DMS53 (cell line): ENCODE measurements at places on chromosomes 16 and 17.
A peak's percentile ranks its signal among the peaks of the same experiment; 100 is the strongest.

DNA sequence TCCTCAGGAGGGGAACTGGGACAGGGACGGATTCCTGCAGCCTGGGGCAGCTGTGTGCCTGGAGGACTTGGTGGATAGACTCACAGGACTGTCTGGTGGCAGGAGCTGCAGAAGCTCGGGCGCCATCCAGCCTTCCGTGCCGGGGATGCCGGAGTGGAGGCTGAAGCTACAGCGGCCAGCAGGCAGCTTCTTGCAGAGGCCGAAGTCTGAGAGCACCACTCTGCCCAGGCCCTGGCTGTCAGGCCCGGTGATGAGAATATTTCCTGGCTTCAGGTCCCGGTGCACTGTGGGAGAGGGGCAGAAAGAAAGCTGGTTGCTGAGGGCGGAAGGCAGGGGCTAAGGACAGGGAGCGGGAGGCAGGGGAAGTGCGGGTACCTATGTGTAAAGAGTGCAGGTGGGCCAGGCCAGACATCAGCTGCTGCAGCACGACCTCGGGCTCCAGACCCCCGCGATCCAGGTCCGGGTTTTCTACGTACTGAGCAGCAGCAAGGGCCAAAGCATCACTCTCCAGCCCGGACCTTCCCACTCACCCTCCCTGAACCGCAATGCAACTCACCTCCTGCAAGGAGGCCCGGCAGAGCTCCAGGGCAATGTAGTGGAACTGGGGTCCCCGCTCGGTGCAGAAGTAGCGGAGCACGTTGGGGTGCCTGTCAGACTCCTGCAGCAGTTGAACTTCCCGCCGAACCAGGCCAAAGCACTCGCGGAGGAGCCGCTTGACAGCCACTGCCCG lies 16.1 kb downstream of the PLK1 start:
- peak; percentile 34 for DNase-seq

DNA sequence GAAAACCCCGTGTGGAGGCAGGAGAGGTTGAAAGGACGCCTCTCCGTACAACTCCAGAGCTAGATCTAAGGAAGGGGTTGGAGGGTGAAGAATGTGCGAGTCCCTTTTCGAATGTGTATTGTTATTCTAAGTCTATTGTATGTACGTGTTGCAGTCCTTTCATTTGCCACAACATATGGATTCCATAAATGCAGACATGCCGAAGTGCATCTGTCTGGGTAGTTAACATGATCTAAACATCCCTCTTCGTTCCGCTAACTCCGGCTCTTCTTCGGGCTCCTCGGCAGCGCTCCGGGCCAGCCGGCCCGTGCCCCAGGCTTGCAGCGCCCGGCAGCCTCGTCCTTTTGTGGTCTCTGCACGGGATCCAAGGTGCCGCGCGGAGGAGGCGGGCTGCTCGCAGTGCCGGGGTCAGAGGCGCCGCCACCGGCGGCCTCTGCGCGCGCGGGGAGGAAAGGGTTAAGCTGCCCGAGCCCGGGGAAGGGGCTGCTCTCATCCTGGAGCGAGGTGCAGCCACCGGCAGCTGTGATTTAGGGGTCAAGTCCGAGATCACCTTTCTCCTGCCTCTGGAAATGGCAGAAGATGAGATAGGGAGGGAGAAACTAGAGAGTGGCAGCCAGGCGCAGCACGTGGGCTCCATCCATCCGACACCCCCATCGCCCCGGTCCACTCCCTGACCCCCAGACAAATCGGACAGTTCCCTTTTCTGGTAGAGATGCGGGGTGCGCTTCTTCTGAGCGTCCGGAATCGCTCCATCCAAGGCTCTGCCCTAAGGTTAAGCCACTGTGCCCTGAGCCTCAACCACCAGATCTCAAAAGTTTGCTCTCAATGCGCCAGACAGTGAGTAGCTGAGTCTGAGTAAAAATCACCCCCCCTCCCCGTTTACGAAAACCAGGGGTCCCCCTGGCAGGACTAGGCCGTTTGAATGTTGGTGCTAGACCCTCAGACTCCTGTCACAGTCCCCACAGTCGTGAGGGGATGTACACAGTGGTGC lies 15.1 kb upstream of the ZFHX3 start:
- DNase-seq: no peak

GRCh38 chr16:47139561-47140185 lies 4.1 kb downstream of the NETO2 start:
- no peak for DNase-seq

DNA sequence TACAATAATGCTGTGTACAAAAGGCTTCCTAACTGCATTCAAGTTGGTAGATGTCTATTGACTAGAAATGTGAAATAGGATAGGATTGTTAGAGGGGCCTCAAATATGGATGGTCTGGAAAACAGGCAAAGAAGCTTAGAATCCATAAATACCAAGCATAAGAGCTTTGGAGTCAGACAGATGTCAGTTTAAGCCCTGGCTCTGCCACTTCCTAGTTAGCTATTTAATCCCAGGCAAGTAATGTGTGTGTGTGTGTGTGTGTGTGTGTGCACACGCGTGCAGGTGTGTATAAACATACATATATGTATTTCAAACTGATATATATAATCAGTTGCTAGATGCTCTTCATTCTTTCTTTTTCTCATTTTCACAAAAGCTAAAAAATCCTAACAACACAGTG lies 66.7 kb downstream of the MMD start:
- DNase-seq: no peak

DNA sequence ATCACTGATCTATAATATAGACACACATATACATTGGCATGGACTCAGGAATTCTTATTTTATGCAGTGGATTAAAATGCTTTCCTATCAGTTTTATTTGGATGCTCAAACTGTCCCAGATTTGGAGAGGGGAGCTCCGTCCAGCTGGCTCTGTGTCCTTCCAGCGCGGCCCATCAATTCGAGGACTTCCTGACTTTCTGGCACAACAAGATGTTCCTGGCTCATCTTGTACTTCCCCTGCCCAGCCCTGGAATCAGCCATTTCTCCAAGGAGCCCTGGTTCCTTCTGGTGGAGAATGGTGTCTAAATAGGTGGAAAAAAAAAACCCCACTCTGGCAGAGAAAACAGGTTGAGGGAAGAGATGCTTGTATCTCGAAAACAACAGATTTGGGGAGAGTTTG lies 94.5 kb downstream of the CRISPLD2 start:
- no peak for DNase-seq

GRCh38 chr17:28317966-28318758 lies 838 bp upstream of the TMEM97 start:
- peak; percentile 49 for DNase-seq

- no peak for DNase-seq
These were observed 52.0 kb upstream of the TEX2 start for GRCh38 chr17:64315032-64315490.

DNA sequence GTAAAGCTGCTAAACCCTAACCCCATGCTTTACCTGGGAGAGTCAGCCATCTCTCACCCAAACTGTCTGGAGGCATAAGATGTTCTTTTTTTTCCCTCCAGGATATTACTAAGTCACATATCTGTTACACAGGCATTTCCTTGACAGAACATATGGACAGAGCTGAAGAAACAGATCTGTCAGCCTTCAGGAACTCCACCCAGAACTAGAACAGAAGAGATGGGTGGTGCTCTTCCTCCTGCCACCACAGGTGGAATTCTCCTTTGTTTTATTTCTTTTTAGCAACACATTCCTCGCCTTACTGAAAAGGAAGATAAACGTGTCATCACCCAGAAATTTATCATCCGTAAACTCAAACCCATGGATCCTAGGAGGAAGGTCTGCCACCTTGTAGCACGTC lies 8.8 kb downstream of the MYCBPAP start:
- DNase-seq: no peak

DNA sequence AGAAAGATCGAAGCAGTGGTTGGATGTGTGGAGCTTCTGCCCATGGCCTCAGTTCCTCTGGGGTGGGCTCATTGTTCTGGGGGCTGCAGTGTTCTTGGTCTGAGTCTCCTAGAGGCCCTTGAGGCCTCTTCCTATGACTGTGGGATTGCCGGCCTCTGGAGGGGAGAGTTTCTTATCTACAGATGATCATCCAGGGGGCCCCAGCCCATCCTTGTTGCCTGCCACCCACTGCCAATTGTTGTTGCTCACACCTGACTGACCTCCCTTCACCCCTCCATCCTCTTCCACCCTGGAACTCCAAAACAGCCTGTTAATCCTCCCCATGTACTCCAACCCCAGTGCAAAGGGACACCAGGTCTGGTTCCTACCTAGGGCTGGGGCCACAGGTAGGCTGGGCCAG lies 5.9 kb downstream of the B3GNT9 start:
- DNase-seq: no peak

DNA sequence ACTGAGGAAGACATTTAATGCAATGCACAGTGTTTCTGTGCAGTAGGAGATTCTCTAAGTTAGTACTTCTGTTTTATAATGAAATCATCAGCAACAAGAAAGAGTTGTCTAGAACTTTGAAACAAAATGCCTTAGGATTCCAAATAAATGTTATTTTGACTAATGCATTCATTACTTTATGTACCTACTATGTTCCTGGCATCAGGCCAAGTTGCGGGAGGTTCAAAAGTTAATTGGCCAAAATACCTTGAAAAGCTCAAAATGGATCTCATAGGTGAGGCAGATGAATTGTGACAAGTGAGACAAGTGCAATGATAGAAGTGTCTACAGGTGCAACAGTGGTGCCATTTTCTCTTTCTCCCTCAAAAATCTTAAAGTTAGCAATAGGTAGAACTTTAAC lies 289.4 kb downstream of the TOX3 start:
- DNase-seq: peak; percentile 9

- peak; percentile 99 for DNase-seq
These were observed 59.6 kb downstream of the WSB1 start for GRCh38 chr17:27353461-27354050.

DNA sequence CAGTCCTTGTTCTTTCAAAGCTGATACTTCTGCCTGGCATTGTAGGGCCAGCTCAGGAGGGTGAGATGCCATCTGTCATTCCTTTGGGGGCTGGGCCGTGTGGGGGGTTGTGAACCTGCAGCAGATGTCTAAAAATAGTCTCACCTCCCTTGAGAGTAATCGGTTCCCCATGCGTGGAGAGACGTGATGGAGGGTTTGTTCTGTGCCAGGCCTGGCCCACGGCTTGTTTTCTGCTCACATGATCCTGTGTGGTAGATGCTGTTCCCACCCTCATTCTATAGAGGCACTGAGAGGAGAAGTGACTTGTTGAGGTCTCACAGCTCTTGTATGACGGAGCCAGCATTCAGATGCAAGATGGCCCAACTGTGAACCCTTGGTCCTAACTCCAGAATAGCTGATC lies 4.6 kb downstream of the IRF8 start:
- DNase-seq: no peak

DNA sequence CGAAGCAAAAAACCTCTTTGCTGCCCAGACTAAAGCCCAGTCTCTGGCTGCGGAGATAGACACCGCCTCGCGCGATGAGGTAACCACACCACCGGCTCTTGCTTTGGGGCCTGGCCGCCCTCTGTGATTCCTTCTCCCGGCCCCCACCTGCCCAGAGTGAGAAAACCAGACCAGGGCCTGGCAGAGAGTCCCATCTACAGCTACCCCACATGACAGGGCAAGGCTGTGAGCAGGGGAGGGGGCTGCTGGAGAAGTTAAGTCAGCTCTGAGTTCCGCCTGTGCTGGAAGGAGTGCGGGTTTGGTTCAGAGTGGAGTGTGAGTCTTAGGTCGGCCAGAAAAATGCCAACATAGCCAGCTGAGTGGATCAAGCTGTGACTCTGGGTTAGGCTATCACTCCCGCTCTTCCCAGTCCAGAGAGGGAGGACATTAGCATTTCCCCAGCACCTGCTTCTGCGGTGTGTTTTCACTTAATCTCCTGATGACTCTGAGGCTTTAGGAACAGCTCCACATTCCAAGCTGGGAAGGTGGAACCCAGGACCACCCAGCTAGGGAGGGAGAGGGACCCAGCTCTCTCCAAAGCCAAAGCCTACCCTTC lies 139.0 kb downstream of the RAB11FIP4 start:
- DNase-seq: no peak

DNA sequence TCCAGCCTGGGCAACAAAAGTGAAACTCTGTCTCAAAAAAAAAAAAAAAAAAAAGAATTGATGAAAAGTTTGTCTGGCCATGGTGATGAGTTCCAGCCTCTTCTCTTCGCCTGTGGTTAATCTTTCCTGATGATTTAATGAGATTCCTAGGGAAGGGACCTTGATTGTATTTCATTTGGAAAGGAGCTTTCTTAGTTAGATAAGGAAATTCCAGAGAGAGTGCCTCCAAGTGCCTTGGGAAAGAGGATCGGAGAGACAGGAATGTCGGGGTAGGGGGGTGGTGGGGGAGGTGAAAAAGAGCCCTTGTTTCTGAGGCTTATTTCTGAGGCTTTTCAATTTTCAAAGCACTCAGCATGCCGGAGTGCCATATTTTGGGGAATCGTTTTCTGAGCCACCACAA lies 93.2 kb upstream of the SIAH1 start:
- DNase-seq: no peak

GRCh38 chr17:81097134-81097942 lies 62.4 kb downstream of the BAIAP2 start:
- no peak for DNase-seq

GRCh38 chr17:75228847-75229246 lies 23.4 kb downstream of the NUP85 start:
- DNase-seq: no peak

- peak; percentile 96 for DNase-seq
These were observed at the start of gene TEKT1 for GRCh38 chr17:6831661-6832263. TEKT1 (minus strand) TSS chr17:6831729; CDS start chr17:6830376, 1,353 bp downstream.

DNA sequence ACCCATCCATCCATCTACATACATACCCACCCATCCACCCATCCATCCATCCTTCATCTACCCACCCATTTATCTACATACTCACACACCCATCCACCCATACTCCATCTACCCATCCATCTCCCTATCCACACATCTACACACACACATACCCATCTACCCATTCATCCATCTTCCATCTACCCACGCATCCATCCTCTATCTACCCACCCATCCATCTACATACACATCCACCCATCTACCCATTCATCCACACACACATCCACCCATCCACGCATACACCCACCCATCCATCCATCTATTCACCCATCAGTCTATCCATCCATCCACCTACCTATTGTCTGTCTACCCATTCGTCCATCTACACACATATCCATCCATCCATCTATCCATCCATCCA lies 227.8 kb downstream of the ZNF423 start:
- DNase-seq: no peak

GRCh38 chr17:71260366-71260940 lies 860.4 kb upstream of the SOX9 start:
- no peak for DNase-seq

GRCh38 chr17:44323359-44324091 lies 1.1 kb downstream of the SLC25A39 start:
- DNase-seq: no peak

- DNase-seq: no peak
These were observed 50.5 kb downstream of the ASIC2 start for GRCh38 chr17:33242375-33243124.

- no peak for DNase-seq
These were observed 98.1 kb downstream of the SDK2 start for GRCh38 chr17:73546114-73546513.

DNA sequence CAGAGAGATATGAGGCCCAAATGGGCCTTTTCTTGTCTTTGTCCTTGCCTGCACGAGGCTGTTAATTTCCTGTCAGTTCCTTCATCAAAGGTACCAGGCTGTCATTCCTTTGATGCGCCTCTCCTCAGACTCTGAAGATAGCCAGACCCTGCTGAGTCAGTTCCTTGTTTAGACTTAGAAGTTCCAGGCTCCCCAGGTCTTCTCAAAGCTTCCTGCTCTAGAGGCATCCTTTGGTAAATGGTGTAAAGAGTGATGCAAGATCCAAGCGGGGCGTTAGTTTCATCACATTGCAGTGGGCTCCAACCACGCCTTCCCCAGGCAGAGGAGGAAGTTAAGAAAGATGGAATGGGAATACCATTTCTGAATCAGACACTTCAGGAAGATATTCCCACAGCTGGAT lies 4.0 kb upstream of the CDH11 start:
- DNase-seq: no peak
